ENCODE measurements at places on chromosomes 7 and 10.

DNA sequence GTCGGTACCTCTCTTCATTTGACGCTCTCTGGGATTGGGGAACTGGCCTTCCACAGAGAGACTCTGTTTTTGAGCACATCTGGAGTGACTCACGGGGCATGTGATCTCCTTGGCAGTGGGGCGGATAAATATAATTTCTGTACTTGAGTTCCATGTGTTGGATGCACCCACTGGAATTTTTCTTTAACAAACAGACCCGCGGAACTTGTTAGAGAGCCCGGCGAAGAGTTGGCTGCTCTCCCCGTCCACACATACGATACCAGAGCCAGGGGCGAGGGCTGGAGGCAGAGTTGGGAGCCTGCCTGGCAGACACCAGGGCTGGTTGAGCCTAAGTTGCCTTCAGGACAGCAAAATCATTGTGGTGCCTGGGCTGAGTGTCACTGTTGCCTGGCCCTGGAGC lies at the start of gene FAM180A:
Gene FAM180A (minus strand): TSS at position 44 of the 400 bp plus-strand sequence. CDS start 233 bp downstream, outside the sequence.
- no peak for DNase-seq

GRCh38 chr7:41970941-41971340 lies 266.1 kb downstream of the GLI3 start:
- no peak for DNase-seq

DNA sequence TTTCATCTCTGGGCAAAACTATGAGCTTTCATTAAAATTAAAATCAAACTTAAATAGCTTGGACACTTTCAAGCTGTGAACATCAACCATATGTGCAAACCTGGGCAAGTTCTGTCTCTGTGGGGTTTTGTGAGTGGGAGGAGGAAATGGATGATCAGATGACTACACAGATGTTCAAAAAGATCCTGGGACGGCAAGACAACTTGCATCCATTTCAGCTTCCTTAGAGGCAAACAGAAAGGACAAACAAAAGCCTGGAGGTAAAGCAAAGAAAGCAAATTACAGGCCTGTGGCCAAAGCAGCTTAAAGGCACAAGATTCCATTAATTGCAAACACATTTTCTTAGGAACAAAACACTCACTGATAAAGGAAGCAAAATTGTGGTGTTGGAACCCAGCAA lies 222.2 kb downstream of the NEBL start:
- DNase-seq = peak; percentile 29

GRCh38 chr10:32906595-32906994 lies 51.4 kb downstream of the ITGB1 start:
- DNase-seq = no peak

DNA sequence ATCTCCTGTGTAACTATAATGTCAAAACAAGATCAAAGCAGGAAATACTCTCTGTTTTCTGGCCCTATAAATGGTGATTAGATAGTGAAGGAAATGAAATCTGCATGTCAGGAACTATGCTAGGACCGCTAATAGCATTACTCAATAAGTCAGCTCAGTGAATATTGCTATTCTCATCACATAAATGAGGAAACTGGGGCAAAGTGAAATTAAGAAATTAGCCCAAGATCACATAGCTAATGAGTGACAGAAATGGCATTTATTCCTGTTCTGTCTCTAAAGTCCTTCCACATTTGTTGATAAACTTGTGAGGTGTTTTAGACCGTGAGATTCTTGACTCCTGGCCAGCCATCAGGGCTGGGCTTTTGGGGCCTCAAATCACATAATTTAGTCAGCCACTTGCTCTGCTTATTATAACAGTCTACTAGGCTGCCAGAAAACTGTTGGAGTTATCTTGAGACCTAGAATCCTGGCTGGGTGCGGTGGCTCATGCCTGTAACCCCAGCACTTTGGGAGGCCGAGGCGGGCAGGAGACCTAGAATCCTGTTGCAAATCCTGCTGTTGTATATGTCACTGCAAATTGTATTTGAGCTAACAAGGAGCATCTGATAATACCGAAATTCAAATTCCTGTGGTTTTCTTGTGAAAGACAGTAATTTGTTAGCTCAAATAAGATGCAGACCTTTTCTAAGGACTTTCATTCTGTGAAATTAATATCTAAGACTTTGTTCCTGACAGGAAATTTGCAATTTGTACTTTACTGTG lies 66.5 kb upstream of the SHTN1 start:
- DNase-seq = no peak

DNA sequence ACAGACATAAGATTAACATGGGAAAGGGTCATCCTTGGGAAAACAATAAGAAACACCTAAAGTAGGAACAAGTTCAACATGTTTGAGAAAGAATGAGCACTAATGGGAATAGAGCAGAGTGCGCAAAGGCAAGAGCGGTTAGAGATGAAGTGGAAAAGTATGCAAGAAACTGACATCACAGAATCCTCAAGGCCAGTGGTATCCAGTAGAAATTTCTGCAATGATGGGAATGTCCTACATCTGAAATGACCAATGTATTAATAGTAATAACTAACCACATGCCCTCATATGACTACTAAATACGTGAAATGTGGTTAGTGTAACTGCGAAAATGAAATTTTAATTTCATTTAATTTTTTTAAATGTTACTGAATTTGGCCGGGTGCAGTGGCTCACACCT lies 54.8 kb downstream of the TFEC start:
- DNase-seq = no peak

- DNase-seq = no peak
Observed at GRCh38 chr7:27860800-27861199, 120.8 kb downstream of the TAX1BP1 start.

- no peak for DNase-seq
Observed at GRCh38 chr10:10826125-10826524, 191.5 kb upstream of the CELF2 start.

DNA sequence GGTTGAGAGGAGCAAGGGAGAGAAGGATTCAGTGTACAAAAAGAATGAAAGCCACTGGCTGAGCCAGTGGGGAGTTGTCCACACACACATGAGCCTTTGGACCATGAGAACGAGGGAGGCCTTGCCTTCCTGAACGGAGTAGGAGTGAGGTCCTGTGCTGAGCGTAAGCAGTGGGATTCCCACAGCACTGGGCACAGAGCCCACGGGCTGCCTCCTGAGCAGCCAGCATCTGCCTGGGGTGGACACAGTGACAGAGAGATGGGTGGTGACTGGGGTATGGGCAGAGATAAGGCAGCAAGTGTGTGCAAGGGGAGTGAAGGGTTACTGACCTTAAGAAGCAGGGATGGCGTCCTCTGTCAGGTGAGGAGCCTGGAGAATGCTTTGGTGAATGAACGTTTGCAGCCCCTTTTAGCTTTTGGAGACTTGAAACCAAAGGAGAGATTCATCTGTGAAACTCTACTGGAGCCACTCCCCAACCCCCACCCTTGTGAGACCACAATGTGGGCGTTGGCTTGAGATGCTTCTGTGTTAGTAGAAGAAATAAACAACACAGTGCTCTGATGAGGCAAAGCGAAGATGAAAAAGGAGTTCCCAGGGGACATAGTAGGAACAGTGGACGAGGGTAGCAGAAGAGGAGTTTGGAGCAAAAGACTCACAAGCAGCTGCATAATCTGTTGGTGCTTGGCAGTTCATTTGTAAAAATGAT lies 56.5 kb downstream of the FIGNL1 start:
- no peak for DNase-seq

DNA sequence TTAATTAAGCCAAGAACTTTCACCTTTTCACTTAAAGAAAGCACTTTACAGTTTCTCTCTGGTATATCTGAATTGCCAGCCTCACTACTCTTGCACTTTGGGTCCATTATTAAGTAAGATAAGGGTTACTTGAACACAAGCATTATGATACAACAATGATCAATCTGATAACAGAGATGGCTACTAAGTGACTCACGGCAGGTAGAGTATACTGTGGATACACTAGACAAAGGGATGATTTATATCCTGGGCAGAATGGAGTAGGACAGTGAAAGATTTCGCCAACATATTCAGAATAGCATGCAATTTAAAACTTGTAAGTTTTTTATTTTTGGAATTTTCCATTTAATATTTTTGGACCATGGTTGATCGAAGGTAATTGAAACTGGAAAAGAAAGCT lies 34.3 kb upstream of the ITGB8 start:
- DNase-seq = no peak

GRCh38 chr10:83886871-83887270 lies 252.4 kb upstream of the GHITM start:
- no peak for DNase-seq

GRCh38 chr7:150975536-150976319 lies 2.4 kb downstream of the KCNH2 start:
- DNase-seq = peak; percentile 62

GRCh38 chr10:125068406-125068805 lies 92.0 kb downstream of the CTBP2 start:
- no peak for DNase-seq

- peak; percentile 39 for DNase-seq
Observed at GRCh38 chr7:135508883-135509588, 866 bp downstream of the CNOT4 start.

DNA sequence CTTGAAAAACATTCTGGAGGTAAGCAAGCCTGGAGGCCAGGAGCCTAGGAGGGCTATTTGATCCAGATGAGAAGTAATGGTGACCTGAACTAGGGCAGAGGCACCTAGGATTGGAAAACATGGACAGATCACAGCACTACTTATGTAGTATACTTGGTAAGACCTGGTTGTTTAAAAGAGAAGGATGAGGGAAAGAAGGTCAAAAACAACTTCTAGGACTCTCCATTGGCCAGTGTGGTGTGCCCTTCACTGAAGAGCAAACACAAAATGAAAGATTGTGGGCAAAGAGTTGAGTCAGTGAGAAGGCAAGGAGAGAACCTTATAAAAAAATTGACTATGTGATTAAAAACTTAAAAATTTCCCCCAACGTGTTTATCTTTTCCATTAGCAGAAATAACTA lies 14.3 kb downstream of the ANKRD1 start:
- no peak for DNase-seq

- DNase-seq = no peak
Observed at GRCh38 chr7:148975896-148976295, 52.4 kb downstream of the PDIA4 start.

DNA sequence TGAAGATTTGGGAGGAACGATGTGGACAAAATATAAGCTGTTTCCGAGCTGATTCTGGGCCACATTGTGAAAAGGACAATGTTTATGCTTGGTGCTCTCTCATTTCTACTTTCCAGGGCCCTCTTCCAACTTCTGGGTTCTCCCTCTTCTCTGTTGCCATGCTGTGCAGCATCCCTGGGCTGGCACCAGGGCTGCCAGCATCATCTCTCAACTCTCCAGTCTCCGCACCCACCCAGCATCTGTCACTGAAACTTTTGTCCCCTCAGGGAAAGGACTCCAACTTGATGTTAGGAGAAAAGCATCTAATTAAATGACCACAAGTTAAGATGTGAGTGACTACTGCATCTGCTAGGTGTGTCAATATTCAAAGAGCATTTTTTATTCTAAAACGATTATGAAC lies 26.7 kb downstream of the CFAP58 start:
- DNase-seq = no peak

- no peak for DNase-seq
Observed at GRCh38 chr7:132387596-132387995, 188.7 kb downstream of the PLXNA4 start.

GRCh38 chr7:94129443-94130140 lies 125.4 kb upstream of the BET1 start:
- no peak for DNase-seq

DNA sequence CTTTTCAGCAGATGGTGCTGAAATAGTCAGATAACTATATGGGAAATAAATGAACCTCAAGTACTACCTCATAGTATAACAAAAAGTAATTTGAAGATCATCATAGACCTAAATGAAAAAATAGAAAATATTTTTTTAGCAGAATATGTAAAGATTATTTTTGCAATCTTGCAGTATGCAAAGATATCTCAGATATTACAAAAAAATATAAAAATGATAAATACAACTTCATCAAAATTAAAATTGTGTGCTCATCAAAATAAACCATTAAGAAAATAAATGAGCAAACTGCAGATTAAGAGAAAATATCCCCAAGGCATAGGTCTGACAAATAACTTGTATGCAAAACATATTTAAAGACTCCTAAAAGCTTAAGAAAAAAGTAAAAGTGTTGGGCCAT lies 83.4 kb upstream of the KCND2 start:
- no peak for DNase-seq

DNA sequence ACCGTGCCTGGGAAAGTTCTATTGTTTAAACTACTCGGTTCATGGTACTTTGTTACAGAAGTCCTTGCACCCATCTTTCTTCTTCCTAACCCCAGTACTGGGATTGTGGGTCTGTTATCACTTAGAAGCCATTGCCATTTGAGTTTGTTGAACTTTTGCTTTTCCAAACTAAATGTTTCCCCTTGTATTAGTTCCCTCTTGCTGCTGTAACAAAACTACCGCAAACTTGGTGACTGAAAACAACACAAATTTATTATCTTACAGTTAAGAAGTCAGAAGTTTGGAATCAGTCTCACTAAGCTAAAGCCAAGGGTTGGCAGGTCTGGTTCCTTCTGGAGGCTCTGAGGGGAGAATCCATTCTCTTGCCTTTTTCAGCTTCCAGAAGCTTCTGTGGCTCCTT lies 6.9 kb upstream of the LAMB4 start:
- no peak for DNase-seq

DNA sequence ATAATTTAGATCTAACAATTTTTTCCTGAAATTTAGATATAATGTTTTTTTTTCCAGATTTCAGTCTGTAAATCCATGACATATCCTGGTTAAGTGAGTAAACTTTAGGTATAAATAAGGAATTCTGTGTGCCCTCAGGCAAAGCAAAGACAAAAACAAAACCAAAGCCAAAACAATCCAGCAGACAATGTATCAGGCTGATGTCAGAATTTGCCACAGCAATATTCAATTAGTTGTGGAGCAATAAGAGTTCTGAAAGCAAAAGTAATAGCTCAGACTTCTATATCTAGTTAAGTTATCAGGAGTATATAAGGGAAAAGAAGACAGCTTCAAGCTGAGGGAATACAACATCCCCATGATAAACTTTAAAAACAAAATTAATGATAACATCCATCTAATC lies 82.0 kb downstream of the MKX start:
- DNase-seq = no peak

DNA sequence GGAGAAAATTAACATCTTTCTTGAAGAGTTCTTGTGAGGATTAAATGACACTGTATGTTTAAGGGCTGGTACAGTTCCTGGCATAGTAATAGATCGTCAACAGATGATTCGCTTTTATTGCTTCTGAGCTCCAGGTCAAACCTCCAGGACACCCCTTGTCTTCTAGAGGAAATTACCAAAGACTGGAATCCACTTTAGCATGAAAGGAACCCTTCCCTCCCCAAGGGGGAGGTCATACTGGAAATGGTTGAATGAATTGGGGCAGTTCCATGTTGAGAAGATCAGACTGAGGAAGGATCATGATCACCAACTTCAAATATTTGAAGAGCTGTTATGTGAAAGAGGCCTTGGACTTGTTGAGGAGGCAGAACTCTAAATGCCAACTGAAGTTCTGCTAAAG lies 8.9 kb downstream of the NFE2L3 start:
- DNase-seq = no peak

- no peak for DNase-seq
Observed at GRCh38 chr10:77823811-77824542, 102.6 kb downstream of the DLG5 start.

- no peak for DNase-seq
Observed at GRCh38 chr7:23472046-23472445, 1.8 kb upstream of the IGF2BP3 start.

- no peak for DNase-seq
Observed at GRCh38 chr7:102096706-102097427, 189.8 kb upstream of the SH2B2 start.

GRCh38 chr7:27518561-27519350 lies 143.9 kb downstream of the HIBADH start:
- DNase-seq = no peak
